ENCODE measurements at places on chromosomes 2 and 18. TPM values are rescaled to one million over a fixed set of nuclear protein-coding genes. Genes with fewer than 3 reads are reported as not detected.
A peak's percentile ranks its signal among the peaks of the same experiment; 100 is the strongest.

DNA sequence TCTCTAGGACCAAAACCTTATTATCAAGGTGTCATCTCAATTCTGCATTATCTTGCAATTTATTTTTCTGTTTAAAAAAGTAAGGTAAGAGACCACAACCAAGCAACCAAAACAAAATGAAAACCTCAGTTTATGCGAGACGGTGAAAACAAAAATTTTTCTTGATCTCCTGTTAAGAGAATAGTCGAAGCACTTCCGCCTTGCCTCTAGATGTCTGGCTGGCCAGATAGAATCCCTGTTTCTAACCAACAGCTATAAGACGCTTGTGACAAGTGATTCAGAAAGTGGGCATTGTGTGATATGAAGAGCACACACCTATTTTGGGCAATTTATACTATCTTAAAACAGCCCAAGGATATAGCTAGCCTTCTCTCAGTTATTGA lies 51.2 kb downstream of the MGAT5 start:
- H3K27ac ChIP-seq, result no peak overlapping the region
- H3K27me3 ChIP-seq, result no peaks in the 10 kb centered on the region
- H3K4me3 ChIP-seq, result no peak overlapping the region

GRCh38 chr2:239762655-239763269 lies 262.4 kb downstream of the NDUFA10 start:
- H3K4me1 ChIP-seq, result no peaks in the 10 kb centered on the region
- no peaks in the 10 kb centered on the region for H3K27me3 ChIP-seq
- no peak overlapping the region for H3K27ac ChIP-seq

GRCh38 chr18:5979971-5980457 lies 84.7 kb upstream of the TMEM200C start:
- no peaks in the 10 kb centered on the region for H3K27me3 ChIP-seq
- peaks cover 5% of the 10 kb centered on the region for H3K4me1 ChIP-seq
- no peak overlapping the region for H3K4me3 ChIP-seq
- H3K36me3 ChIP-seq, result no peaks in the 10 kb centered on the region
- no peak for DNase-seq
- no peak overlapping the region for H3K27ac ChIP-seq

DNA sequence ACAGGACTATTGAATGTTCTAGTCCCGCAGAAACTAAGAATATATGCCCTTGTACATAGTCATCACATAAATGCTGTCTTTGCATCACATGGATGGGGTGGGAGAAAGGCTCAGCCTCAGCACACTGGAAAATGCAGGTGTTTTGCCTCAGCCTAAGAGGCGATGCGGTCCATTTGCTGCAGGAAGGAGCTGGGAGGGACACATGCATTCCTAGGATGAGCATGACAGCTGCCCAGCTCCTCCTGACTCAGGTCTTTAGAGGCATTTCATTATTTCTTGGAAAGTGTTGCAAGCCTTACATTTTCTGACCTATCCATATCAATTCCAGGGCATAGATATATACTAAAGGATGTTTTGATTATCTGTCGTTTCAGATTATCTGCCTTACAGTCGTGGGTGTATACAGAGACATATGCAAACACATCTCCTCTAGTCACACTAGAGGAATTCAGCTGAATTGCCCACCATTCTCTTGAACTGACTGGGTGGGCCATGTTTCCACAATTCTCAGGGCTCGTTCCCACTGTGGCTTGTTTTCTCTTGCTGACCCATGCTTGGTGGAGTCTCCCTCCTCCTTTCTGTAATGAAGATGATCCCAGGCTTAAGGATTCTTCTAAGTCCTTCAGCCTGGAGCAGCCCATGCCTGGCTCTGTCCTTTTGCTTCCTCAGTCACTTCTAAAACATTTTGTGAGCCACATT lies 156.9 kb downstream of the SETBP1 start:
- H3K27me3 ChIP-seq, result no peaks in the 10 kb centered on the region
- no peaks in the 10 kb centered on the region for H3K36me3 ChIP-seq
- no peak overlapping the region for H3K27ac ChIP-seq
- H3K4me1 ChIP-seq, result peaks cover 6% of the 10 kb centered on the region
- no peak overlapping the region for H3K4me3 ChIP-seq

- H3K36me3 ChIP-seq, result no peaks in the 10 kb centered on the region
- no peaks in the 10 kb centered on the region for H3K4me1 ChIP-seq
- DNase-seq, result no peak
- no peaks in the 10 kb centered on the region for H3K27me3 ChIP-seq
- peak overlapping the region; percentile 77 for H3K4me3 ChIP-seq
These were observed 505 bp upstream of the ACYP2 start for GRCh38 chr2:54114936-54115283.

DNA sequence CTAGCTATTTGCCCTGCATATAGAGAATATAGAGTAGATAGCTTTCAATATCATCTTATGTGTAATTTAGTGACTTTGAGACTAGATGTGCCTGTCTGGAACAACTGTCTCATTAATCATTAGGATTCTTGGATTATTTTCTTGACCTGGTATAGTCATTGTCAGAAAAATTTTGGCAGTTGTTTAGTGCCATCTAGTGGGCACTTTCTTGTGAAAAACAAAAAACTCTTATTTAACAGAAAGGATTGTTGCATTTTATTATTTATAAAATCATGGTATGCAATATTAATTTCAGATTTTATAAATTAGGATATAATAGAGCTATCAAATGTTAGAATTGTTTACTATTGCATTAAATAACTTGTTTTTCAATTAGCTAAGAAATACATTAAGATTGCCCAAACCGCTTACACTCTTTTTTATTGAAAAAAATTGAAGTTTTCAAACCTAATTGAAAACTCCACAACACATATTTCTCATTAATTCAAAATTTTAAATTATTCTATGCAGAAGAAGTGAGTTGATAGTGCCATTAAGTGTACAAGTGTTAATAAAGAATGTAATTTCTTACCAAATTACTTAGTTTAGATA lies 80.3 kb downstream of the DYNAP start:
- peak; percentile 42 for DNase-seq
- no peaks in the 10 kb centered on the region for H3K27me3 ChIP-seq
- no peaks in the 10 kb centered on the region for H3K36me3 ChIP-seq
- 0 out of 2 replicates have a peak, but pooled peaks cover 2% of the 10 kb centered on the region for H3K4me1 ChIP-seq

- H3K36me3 ChIP-seq, result no peaks in the 10 kb centered on the region
- peak; percentile 68 for DNase-seq
- H3K27ac ChIP-seq, result no peak overlapping the region
- peaks cover 7% of the 10 kb centered on the region for H3K4me1 ChIP-seq
These were observed 8.0 kb downstream of the PCARE start for GRCh38 chr2:29066271-29066860.

- no peak overlapping the region for H3K27ac ChIP-seq
- H3K36me3 ChIP-seq, result no peaks in the 10 kb centered on the region
- H3K4me3 ChIP-seq, result no peak overlapping the region
- no peak for DNase-seq
- H3K27me3 ChIP-seq, result no peaks in the 10 kb centered on the region
These were observed 159.8 kb upstream of the CCDC68 start for GRCh38 chr18:55119016-55119415.

- peak overlapping the region; percentile 95 for H3K4me3 ChIP-seq
- H3K36me3 ChIP-seq, result peaks cover 11% of the 10 kb centered on the region
- no peak for DNase-seq
- peaks cover 8% of the 10 kb centered on the region for H3K4me1 ChIP-seq
- H3K27me3 ChIP-seq, result no peaks in the 10 kb centered on the region
These were observed 654 bp upstream of the MARCHF7 start for GRCh38 chr2:159711562-159712142.

DNA sequence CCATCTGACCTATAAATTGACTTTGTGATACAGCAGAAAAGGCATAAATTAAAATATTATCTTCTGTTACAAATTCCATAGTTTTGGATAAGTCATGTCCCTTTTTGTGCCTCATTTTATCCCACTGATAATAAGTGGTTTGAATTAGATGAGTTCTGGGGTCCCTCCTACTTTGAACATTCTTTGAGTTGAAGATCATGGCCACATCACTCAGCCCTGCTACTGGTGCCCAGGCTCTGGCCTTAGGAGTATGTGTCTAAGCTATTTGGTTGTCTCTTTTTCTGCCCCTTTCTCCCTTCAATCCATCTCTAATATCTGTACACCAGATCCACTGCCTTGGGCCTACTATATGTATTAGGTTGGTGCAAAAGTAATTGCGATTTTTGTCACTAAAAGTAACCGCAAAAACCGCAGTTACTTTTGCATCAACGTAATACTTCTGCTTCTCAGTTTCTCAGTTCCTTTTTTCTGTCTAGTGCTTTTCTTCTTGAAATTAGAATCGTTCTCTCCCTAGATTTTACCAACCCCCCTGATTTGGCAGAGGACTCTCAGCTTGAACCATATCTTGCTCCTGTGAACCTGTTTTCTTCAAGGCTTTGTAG lies 362.5 kb upstream of the TNP1 start:
- peaks cover 38% of the 10 kb centered on the region for H3K4me1 ChIP-seq
- H3K36me3 ChIP-seq, result no peaks in the 10 kb centered on the region
- peak overlapping the region; percentile 96 for H3K27ac ChIP-seq

DNA sequence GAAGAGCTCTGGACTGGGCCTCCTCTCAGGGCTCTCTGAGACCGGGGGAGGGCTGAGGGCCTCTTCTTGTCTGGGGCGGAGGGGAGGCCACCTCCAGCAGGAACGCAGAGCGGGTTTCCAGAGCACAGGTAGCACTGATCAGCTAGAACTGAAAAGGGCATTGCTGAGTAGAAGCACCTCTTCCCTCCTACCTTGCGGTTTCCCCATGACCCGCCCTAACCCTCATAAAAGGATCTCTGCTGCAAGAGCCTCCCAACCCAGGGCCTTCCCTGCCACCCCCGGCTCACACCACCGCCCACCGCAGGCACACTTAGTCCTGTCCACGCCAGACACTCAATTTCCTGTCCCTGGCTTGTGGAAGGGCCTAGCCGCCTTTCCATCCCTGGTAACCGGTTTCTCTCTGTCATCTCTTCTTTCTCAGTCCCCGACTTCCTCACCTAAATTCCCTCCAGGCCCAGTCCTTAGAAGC lies 966 bp downstream of the ADCY3 start:
- H3K36me3 ChIP-seq, result peaks cover 14% of the 10 kb centered on the region
- no peaks in the 10 kb centered on the region for H3K27me3 ChIP-seq

DNA sequence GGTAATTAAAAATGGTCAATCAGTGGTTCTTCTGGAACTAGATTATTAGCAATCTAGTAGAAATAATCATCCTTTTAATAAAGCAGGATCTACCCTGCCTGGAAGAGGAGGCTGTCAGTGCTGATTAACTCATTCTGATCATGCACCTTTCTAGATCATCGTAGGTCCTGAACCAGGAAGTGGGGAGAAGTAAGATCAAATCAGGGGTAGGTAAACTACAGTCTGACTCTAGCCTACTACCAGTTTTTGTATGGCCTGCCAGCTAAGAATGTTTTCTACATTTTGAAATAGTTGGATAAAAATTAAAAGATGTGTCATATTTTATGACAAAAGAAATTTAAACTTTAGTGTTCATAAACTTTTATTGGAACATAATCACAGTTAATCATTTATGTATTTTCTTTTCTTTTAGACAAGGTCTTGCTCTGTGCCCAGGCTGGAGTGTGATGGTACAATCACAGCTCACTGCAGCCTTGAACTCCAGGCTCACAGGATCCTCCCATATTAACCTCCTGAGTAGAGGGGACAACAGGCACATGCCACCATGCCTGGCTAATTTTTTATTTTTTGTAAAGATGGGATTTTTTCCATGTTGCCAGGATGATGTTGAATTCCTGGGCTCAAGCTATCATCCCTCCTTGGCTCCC lies 36.1 kb downstream of the C18orf54 start:
- H3K4me3 ChIP-seq, result no peak overlapping the region
- H3K27ac ChIP-seq, result no peak overlapping the region
- H3K36me3 ChIP-seq, result no peaks in the 10 kb centered on the region
- no peak for DNase-seq
- no peaks in the 10 kb centered on the region for H3K4me1 ChIP-seq

GRCh38 chr18:37935086-37935485 lies 369.5 kb upstream of the CELF4 start:
- H3K4me1 ChIP-seq, result no peaks in the 10 kb centered on the region
- no peaks in the 10 kb centered on the region for H3K36me3 ChIP-seq
- H3K4me3 ChIP-seq, result no peak overlapping the region
- H3K27ac ChIP-seq, result no peak overlapping the region
- no peak for DNase-seq
- H3K27me3 ChIP-seq, result no peaks in the 10 kb centered on the region

DNA sequence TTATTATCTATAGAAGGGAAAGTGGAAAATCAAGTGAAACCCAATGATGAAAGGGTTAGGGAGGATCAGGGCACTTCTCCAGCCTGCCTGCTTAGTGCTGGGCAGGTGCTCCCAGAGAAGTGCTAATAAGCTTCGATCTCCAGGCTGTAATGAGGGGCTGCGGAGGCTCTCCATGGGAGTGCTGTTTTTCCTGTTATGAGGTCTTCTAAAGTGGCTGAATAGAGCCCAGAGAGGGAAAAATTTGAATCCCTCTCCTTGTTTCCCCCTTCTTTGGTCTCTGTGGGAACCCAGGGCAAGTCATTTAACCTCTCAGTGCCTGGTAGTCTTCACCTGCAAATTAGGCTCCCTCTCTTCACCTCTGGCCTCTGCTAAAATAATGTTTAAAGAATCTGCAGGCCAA lies 351.7 kb upstream of the DCC start:
- no peak for DNase-seq
- H3K36me3 ChIP-seq, result no peaks in the 10 kb centered on the region
- H3K27ac ChIP-seq, result no peak overlapping the region
- no peaks in the 10 kb centered on the region for H3K4me1 ChIP-seq
- H3K27me3 ChIP-seq, result no peaks in the 10 kb centered on the region

PTH2R gene
- total RNA-seq, result not detected

SRD5A2 gene
- not detected for total RNA-seq

DHRS9 gene
- not detected for total RNA-seq

ADAM23 gene
- total RNA-seq, result 3.9 TPM

PROC gene
- not detected for total RNA-seq

RRM2 gene
- total RNA-seq, result 53.6 TPM

PLEK gene
- under 0.01 TPM for total RNA-seq

All from IMR-90 (cell line).